RWPE1 (cell line): ENCODE measurements at places on chromosomes 7 and 10.

- no peak for DNase-seq
Observed at GRCh38 chr7:139947021-139947420, 115.7 kb downstream of the PARP12 start.

GRCh38 chr7:2540641-2541051 lies 14.7 kb downstream of the BRAT1 start:
- no peak for DNase-seq

- DNase-seq, result no peak
Observed at GRCh38 chr7:1434165-1434718, 25.0 kb downstream of the MICALL2 start.

GRCh38 chr10:125011171-125011925 lies 69.4 kb downstream of the ZRANB1 start:
- peak; percentile 21 for DNase-seq

- DNase-seq, result no peak
Observed at GRCh38 chr10:72024596-72024995, 60.4 kb downstream of the CHST3 start.

DNA sequence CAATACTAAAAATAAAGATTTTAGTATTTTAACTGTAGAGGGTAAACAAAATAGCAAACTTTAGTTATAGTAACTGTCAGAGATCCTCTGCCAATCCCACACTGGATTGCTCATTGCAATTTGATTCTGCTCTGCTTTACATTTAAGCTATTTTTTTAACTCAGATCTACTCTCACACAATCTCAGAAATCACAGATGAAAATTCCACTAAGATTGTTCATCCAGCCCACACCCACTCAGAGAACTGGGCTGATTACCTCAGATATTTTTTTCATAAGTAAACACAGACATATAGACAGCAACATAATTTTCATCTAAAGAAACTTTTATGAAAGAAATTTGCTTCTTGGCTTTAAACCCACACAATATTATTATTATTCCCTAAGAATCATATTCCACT lies 7.0 kb downstream of the OSBPL3 start:
- no peak for DNase-seq

GRCh38 chr7:48380921-48381320 lies 209.7 kb downstream of the ABCA13 start:
- no peak for DNase-seq

DNA sequence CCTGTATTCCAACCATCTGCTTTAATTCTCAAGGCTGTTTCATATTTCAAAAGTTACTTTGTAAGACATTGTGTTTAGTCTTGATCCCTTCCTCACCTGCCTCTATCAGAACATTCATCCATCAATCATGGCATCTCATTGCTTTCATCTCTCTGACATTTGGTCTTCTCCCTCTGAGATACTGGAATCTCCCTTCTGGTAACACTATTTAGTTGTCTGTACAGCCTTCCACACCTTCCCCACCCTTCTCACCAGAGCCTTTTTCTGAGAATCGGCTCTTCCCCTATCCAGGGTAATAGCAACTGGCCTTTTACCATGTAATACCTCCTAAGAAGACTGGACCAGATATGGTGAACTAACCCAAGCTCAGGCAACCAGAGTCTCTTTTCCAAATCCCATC lies 10.1 kb downstream of the CACNA2D1 start:
- no peak for DNase-seq

- no peak for DNase-seq
Observed at GRCh38 chr10:91759581-91759986, 38.6 kb upstream of the TNKS2 start.

- DNase-seq, result no peak
Observed at GRCh38 chr10:13535346-13535745, 6.5 kb upstream of the BEND7 start.

GRCh38 chr10:84308021-84308420 lies 20.4 kb upstream of the CCSER2 start:
- no peak for DNase-seq

GRCh38 chr10:77226452-77226851 lies 411.2 kb downstream of the KCNMA1 start:
- no peak for DNase-seq

- no peak for DNase-seq
Observed at GRCh38 chr7:26337232-26337865, 45.7 kb downstream of the SNX10 start.

GRCh38 chr10:44966129-44966815 lies 6.7 kb downstream of the RASSF4 start:
- no peak for DNase-seq

DNA sequence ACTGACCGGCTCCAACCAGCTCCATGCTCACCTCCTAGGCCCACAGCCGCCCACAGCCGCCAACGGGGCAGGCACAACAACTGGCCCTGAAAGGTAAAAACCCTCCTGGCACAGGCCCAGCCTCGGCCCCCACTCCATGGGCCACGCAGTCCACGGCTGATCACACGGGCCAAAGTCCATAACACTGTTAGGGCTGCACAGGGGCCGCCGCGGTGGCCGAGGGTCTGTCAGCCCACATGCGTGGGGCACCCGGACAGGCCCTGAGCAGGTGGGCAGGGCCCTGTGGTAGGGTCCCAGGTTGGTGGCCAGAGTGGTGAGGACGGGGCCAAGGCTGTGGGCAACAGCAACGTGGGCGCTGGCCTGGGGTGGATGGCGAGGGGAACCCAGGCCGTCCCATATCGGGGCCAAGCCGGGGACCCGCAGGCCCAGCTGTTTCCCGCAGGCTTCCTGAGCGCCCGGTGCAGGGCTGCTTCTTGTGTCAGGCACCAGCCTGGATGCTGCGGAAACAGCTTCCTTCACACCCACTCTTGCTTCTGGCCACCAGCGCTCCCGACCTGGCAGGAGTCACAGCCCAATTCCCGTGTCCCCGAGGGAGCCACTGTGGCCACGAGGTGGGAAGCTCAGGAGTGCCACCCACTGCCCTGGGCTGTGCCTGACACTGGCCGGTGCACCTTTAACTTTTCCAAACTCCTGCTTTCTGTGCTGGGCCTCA lies 29.2 kb downstream of the CYP2W1 start:
- DNase-seq, result no peak
